IMR-90 (cell line): ENCODE measurements at places on chromosomes 12 and 14. TPM values are rescaled to one million over a fixed set of nuclear protein-coding genes. Genes with fewer than 3 reads are reported as not detected.

DNA sequence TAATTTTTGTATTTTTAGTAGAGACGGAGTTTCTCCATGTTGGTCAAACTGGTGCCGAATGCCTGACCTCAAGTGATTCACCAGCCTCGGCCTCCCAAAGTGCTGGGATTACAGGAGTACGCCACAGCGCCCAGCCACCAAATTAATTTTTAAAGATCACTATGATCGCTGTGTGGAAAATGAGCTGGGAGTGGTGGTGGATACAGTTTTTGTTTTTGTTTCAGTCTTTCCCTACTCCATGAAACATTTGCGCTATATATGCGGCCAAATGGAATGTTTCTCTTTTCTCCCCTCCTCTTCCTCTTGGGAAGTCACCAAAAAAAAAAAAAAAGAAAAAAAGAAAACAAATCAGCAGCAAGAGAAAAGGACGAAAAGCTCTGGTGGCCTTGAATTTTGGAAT lies 20.8 kb upstream of the P2RX4 start:
- no peak for DNase-seq

DNA sequence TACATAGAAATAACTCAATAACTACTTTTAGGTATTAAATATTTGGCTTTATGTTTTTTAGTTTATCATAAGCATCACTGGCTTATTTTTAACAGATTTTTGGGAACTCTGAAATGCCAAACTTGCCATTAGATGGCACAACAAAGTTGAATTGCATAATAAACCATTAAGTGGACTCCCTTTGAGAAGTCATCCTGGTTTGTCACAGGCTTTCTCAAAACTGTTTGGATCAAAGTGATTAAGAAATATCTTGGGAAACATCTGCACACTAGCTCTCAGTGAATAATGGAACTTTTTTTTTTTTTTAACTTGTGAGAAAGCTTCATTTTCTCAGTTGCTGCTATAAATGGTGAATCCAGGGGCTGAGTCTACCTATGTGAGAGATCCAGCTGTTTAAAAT lies 4.3 kb downstream of the SLC16A7 start:
- peak; percentile 8 for DNase-seq

Gene AQP6
- not detected in 2 replicates for total RNA-seq

DNA sequence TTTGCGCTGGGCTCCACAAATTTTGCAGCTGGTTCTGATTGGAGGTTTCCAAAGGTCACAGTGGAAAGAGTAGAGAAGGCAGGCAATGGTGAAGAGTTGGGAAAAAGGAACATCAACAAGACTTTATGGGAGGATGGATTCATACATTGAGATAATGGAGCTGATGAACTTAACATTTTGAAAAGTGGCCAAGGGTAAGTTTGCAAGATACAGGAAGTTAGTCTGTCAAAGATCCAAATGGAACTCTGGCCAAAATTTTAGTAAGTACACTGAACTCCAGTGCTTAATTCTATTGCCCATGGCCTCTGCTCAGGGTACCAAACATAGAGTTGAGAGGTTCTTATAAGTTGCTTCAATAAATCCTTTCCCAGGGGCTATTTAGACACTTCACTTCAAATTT lies 15.6 kb downstream of the CCER1 start:
- peak; percentile 26 for DNase-seq

Gene NID2
- 101 and 102 TPM in 2 replicates for total RNA-seq

GRCh38 chr14:51726166-51726899 lies 74.6 kb downstream of the FRMD6 start:
- peak; percentile 55 for DNase-seq

GRCh38 chr12:47964106-47964728 lies 821 bp downstream of the TMEM106C start:
- DNase-seq = no peak

GRCh38 chr14:69043596-69044260 lies 64.6 kb upstream of the ACTN1 start:
- DNase-seq = peak; percentile 77

GRCh38 chr12:130473266-130473665 lies 135.6 kb downstream of the PIWIL1 start:
- no peak for DNase-seq

Gene DYRK4
- total RNA-seq = 40.5 and 44.6 TPM in 2 replicates

- DNase-seq = peak; percentile 51
Measured at GRCh38 chr12:57089271-57090245, 644 bp downstream of the NAB2 start.

DNA sequence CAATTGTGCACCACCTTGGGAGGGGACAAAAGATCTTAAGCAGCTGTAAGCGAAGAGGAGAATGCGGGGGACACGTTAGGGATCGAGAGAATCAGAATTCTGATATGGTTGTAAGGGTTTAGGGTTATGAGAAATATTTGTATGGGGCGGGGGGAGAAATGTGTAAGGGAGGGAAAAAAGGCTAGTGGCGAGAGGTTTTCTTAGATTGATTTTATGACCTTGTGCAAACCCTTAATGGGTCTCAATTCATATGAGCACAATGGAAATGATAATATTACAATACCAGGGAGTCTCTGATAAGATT lies 396 bp downstream of the NDUFA9 start:
- no peak for DNase-seq

DNA sequence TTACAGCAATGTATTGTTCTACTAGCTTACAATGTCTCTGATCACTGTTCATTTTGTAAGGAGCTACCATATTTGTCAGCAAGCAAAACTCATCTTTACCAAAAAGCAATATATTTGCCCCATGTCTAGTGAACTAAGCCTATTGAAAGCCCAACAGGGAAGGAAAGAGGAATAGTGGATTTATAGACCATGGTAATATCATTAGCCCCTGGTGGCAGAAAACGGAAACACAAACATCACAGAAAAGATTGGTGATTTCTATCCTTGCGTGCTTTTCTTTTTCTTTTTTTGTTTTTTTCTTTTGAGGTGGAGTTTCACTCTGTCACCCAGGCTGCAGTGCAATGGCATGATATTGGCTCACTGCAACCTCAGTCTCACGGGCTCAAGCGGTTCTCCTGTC lies 1562.4 kb upstream of the TMEM132C start:
- DNase-seq = no peak

- DNase-seq = no peak
Measured at GRCh38 chr14:85224241-85224640, 305.7 kb upstream of the FLRT2 start.

DNA sequence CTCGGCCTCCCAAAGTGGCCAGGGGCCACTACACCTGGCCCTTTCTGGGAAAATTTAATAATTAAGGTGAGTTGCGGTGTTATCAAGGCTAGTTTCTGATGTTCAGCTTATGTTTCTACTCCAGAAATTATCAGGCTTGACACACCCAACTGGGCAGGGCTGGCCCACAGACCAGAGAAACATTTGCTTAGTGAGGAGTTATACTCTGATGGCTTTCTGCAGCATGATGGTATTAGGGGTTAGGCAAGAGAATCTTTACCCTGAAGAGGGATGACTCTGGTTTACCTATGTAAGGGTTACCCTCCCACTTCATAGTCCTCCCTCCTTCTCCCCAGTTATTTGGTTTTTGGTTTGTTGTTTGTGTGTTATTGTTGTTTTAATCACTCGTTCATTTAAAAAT lies 24.5 kb upstream of the HECTD1 start:
- DNase-seq = no peak

Gene SERPINA5
- not detected in 2 replicates for total RNA-seq

DNA sequence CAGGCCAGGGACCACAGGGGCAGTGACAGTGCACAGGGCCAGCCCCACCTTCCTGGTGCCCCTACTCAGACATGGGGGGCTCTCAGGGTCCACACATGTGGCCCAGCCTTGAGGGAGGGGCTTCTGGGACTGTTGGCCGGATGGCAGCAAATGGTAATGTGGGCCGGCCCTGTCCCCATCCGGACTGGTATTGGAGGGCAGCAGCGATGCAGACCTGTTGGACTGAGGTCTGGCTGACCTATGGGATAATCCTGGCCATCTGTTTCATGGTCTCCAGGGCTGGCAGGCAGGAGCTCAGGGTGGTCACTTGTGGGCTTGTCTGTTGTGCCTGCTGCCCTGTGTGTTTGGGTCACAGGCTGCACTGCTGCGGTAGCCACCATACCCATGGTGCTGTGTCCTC lies 387.5 kb downstream of the TMEM121 start:
- no peak for DNase-seq

DNA sequence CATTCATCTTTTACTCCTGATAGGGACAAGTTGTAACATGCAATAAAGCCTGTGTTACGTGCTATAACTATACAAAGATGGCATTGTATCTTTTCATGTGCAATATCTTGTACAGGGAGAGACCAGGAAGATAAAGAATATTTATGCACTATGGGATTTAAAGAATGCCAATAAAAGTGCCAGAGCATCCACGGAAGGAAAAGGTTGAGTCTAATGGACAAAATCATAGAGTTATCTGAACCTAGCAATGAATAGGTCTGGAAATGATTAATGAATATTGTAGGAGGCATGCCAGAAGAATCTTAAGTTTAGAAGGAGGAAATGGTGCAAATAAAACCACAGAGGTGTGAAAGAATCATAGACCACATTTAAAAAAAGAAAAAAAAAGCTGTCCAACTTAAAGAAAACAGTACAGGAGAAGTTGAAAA lies 263.9 kb downstream of the KCNC2 start:
- DNase-seq = no peak

GRCh38 chr12:120262852-120263747 lies 2.4 kb downstream of the PXN start:
- DNase-seq = no peak

Gene EFS
- total RNA-seq = 2.2 and 2.5 TPM in 2 replicates

Gene OR4K14
- total RNA-seq = not detected in 2 replicates

DNA sequence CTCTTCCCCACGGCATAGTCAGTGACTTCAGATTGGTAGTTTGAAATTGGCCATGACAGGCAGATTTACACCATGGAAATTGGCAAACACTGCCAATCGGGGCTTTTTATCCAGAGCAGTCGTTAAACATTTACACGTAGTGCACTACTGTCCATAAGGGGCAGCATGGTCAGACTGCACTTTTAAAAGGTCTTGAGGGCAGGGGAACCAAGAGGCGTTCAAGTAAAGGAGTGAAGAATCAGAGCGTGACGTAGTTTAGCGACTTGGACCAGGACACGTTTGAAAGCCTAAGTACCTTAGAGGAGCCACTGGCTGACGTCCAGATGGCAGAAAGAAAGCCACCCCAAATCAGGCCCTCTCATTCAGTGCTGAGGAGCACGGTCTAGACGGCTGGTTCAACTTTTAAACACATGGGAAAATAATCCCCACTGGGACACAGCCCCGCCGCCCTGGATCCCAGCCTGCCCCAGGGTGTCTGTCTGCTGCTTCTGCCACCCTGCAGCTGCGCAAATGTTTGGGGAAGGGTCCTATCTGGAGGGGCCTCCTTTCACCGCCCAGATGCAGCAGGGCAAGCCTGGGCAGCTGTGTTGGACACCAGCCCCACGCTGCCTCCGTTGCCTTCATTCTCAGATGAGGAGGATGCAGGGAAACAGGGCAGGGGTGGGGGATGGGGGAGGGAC lies 52.5 kb upstream of the PPP2R5C start:
- no peak for DNase-seq

Gene BDKRB1
- total RNA-seq = 51.4 and 56.5 TPM in 2 replicates

DNA sequence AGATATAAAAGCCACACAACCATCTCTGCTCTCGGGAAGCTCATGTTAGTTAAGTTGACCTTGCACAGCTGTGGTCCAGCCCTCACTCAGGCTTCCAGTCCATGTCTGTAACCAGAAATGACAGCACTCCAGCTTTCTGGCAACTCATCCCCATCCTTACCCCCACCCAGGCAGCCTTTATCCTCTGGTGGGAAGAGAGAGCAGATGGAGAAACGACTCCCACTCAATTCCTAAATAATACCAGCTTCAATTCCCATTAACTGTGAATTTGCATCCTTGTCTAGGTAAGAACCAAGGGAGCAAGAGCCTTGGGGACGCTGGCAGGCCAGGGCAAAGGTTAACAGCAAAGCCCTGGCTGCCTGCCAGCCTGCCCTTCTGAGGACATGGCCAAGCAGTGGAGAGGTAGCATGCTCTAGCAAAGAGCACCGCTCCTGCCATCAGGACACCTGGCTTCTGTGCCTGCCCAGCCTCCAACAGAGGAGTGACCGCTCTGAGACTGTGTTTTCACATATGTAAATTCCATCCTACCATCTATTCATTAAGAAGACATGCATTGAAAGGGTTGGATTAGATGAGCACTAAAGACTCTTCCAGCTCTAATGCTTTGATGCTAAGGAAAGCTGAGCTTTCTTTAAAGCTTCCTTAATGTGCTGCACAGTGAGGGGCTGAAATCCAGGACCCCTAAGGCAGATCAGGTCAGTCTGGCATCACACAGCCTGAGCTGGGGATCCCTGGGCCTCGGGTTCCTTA lies 236.1 kb downstream of the GRIN2B start:
- DNase-seq = no peak

DNA sequence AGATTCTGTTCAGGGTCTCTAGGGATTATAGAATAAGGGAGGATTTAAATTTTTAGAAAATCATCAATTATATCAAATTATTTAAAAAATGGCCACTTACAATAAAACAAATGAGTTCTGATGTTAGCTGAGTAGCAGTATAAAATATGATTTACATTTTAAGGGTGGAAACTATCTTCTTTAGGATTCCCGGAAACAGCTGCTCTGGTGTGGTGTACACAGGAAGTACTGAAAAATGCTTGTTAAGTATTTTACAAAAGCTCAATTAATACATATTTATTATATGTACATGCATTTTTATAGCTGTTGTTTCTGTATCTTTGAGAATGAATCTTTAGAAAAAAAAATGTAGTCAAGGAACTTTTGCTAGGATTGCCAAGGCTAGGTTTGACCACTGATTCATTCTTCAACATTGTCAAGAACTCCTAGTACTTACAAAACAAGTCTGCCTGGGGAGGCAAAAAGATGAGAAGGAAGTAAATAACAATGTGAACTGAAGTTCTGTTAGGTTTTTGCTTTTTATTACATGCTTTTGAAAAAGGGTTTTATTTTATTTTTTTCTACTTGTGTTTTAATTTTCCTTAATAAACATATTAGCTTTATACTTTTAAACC lies 48.0 kb downstream of the ARF6 start:
- DNase-seq = peak; percentile 64

DNA sequence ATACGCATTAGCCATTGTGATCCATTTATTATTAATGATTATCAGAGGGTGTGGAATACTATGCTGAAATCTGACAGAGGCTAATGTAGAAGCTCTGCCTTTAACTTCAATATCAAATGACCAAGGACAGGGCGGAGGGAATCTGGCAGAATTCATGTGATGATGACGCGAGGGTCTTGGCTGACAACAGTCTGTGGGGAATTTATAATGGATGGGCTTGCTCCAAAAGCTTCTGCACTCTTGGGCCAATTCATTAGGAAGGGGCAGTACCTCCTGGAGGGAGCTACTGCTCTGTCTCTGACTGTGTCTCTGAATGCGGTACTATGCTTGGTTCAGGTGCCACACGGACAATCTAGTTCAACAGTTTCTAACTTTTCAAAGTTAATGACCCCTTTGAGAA lies 46.2 kb downstream of the GALNT8 start:
- no peak for DNase-seq

DNA sequence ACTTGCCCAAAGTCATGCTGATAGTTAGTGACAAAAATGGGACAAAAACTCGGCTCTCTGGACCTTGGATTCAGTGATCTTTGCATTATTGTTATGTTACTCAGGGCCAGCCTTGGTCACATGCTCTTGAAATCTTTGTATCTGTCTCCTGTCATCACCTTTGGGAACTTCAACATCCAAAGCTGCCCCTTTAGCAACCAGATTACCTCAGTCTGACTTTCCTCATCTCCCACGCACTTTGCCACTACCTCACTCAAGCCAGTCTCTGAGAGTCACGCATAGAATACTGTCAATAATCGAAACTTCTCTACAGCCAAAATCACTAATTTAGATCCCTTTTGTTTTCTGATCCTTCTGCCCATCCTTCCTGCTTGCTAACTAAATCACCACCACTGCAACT lies 90.8 kb upstream of the DAAM1 start:
- peak; percentile 56 for DNase-seq

- DNase-seq = no peak
Measured at GRCh38 chr14:93031505-93032315, 84.0 kb downstream of the ITPK1 start.

- peak; percentile 66 for DNase-seq
Measured at GRCh38 chr14:100428727-100429126, 105.6 kb downstream of the SLC25A47 start.
